ENCODE measurements at places on chromosomes 4 and X.

DNA sequence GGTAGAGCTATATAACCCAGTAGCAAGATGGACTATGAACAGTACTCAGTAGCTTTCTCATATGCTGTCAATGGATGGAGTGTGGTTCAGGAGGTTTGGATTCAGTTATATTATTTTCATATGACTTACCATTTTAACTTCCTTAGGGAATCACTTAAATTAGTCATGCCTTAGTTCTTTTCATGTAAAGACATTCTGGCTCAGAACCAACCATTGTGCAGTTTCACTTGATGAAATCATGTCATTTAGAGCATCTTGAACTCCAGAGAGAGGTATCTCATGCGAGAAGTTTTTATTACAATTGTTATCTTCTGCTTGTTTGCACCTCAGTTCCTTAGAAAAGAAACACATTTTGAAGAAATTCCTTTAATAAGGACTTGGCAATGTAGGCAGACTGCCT, 55.8 kb downstream of the IL1RAPL2 start:
- no peak for DNase-seq

GRCh38 chrX:118062048-118062789, 54.4 kb downstream of the KLHL13 start:
- DNase-seq, result no peak

DNA sequence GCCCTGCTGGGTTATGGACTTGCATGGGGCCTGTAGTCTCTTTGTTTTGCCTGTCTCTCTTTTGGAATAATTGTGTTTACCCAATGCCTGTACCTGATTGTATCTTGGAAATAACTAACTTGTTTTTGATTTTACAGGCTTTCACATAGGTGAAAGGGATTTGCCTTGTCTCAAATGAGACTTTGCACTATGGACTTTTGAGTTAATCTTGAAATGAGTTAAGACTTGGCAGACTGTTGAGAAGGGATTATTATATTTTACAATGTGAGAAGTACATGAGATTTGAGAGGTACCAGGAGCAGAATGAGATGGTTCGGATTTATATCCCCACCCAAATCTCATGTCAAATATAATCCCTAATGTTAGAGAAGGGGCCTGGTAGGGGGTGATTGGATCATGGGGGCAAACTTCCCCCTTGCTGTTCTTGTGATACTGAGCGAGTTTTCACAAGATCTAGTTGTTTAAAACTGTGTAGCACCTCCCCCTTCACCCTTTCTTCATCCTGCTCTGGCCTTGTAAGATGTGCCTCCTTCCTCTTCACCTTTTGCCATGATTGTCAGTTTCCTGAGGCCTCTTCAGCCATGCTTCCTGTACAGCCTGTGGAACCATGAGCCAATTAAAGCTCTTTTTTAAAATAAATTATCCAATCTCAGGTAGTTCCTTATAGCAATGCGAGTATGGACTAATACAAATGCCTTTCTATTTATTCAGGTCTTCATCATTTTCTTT, 102.3 kb downstream of the MSN start:
- DNase-seq, result no peak

DNA sequence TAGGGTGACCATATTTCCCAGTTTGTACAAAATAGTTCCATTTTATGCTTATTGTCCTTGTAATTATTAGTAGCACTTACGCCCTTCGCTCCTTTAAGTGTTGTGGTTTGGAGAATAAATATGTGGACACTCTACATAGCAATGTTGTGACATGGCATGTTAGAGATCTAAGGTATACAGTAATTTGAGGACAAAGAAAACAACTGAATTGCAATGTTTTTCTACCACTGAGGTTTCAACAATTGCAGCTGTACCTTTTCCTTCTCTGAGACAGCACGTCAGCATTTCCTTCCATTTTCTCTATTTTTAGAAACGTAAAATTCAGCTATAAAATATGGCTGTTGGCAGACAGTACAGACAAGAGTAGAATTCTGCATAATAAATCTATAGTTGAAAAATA, 323.1 kb downstream of the MAPK10 start:
- no peak for DNase-seq

DNA sequence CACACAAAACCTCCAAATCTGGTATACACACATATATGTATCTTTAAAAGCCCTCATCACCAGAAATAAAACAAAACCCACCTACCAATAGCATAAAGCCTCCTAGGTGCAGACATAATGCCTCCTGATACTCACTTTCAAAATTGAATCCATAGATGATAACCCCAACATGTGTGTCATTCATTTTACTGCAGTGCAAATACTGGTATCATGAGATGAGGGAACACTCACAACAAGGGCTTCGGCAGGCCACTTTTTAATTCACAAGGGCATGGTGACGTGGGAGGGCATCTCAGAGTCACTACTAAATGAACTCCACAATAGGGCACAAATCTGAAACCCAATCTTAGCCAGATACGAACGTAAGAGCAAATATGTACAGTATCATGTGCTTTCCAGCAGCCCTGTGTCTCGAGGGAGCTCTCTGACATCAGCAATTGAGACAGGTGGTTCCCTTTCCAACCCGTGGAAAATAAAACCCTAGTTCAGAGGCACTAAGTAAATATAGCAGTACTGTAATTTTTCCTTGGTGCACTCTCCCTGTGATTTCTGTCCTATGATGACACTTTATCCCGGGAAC, 14.1 kb upstream of the PPARGC1A start:
- DNase-seq, result no peak

DNA sequence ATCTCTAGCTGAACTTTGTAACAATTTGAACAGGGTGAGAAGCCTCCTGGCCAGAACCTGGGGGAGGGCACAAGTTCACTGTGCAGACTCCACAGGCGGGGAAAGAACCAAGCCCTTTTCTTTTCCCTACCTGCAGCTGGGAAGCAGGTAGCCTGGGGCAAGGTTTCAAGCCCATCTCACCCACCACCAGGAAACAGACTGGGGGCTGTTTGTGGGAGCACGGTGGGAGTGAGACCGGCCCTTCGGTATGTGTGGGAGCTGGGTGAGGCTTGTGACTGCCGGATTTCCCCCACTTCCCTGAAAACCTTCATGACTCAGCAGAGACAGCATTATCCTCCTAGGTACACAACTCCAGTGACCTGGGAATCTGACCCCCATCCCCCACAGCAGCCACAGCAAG, 211.7 kb downstream of the ZNF674 start:
- no peak for DNase-seq

GRCh38 chr4:86393749-86394148, 33.9 kb upstream of the MAPK10 start:
- DNase-seq, result no peak

DNA sequence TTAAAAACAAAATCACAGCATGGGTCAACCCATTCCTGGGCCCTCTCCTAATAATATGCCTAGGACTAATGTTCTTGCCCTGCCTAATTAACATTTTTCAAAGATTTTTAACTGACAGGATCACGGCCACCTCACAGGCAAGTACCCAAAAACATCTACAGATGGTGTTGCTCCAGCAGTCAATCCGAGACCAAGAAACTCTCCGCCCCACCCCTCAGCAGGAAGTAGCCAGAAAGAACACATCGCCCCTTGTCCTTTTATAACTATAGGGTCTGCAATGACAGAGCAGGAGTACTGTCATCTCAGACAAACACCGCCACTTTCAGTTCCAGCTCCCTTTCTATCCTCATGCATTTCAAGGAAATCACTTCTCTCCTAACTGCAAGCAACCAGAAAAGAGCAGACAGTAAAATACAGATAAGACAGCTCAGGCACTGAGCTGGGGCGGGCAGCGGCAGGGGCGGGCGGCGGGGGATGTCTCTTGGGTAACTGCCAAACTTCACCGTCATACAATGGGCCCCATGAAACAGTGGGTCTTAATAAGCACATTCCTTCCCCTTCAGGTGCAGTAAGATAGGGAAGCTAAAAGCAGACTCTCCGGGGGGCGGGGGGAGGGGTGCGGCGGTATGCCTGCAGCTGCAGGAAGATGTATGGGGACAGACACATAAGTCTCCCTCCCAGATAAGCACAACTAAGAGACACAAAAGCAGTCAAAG, 67.4 kb downstream of the ZNF182 start:
- no peak for DNase-seq
